ENCODE measurements at places on chromosomes 11 and 22.

DNA sequence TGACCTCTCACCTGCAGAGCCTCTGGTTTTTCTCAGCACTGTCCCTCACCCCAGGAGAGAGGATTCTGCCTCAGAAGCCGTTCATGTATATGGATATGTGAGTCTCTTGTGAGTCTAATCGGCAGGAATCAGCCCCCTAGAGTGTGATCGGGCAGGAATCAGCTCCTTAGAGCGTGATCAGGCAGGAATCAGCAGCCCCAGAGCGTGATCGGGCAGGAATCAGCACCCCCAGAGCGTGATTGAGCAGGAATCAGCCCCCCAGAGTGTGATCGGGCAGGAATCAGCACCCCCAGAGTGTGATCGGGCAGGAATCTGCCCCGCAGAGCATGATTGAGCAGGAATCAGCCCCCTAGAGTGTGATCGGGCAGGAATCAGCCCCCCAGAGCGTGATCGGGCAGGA, 80.0 kb upstream of the EIF3D start:
- DNase-seq: no peak

GRCh38 chr11:101817581-101817980, 97.2 kb upstream of the CEP126 start:
- no peak for DNase-seq

DNA sequence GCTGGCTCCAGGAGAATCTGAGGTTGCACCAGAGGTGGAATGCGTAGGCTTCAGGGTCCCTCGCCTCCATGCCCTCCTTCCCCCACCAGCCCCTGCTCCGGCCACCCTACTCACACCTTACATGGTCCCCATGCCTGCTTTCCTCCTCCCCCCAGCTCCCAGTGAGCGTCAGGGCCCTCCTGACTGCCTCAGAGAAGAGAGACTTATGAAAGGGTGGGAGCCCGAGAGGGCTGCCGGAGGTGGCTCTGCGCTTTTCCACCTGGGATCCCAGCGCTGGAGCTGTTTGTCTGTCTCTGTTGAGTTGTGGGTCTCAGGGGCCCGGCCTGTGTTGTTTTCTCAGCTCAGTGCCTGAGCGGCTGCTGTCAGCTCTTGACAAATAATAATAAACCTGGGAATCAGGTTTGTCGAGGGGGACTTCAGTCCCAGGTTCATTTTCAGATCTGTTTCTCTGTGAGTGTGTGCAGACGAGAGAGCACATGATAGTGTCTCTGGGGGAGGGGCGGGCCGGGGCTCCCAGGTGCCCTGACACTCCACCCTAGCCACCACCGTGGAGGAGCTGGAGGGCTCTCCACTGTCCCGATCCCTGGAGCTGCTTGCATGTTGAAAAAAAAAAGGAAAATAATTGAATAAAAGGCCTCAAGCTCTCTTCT, 153.7 kb downstream of the FEZ1 start:
- no peak for DNase-seq

GRCh38 chr11:61985869-61986268, 18.4 kb upstream of the FTH1 start:
- no peak for DNase-seq

- DNase-seq: no peak
Observed at GRCh38 chr11:43694477-43694876, 13.9 kb downstream of the HSD17B12 start.

DNA sequence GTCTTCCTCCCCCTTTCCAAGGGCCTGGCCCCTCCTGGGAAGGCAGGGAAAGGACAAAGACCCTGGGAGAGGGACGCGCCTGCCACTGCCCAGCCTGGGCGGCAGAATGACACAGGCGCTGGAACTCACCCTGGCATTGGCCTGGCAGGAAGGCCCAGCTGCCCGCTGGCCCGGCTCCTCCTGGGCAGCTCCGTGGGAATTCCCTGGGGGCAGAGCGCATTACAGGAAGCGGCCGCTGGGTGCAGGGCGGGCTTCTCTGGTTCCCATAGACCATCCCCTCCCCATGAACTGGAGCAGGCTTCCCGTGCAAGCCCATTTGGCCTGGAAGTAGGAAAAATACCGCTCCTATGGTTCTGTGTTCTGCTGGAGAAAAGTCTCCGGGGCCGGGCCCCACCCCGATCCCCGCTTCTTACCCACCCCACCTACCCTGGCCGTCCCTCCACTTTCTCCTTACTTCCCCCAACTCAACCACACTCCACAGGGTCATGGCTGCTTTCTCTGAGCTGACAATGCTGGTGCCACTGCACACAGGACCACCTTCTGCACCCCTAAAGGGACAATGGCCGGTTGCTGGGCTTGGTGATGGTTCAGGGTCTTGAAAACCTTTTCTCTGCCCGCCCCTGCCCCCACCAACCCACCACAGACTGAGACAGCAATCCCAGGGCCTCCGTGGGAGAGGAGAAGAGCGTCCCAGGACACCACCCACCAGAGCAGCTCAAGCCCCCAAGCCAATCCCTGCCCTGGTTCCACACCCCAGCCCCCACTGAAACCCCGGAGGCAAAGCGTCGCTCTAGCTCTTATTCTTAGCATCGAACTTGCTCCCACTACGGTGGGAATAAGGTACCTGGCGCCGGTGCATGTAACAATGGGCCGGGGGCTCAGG, 58.9 kb downstream of the LINC01488 start:
- DNase-seq: no peak

DNA sequence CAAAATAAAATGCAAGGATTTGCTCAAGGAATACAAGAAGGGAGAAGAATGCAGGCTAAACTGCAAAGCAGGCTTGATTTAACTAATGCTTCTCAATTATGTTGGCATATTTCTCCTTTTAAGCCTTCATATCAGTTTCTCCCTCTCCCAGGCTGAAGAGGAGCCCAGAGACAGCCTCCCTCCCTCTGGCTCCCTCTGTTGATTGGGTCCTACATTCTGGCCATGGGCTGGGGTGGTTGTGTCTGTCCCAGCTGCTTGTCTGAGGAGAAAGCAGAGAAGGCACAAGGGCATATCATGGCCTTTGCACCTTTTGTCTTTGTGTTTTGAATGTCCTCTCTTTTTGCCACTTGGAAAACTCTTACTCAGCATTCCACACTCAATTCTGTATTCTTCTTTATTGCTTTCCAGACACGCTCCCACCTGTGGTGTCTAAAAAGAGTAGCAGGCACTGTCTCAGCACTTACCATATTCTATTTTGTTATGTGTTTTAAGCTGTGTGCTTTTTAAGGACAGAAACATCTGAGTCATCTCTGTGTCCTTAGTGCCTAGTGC, 77.4 kb downstream of the INSC start:
- no peak for DNase-seq

Measured in activated T-cell treated with anti-CD3 and anti-CD28 coated beads for 4 hours (primary cell).